Brain (organoid and tissue), 16 donors: ENCODE measurements at places on chromosomes 3 and 15.

DNA sequence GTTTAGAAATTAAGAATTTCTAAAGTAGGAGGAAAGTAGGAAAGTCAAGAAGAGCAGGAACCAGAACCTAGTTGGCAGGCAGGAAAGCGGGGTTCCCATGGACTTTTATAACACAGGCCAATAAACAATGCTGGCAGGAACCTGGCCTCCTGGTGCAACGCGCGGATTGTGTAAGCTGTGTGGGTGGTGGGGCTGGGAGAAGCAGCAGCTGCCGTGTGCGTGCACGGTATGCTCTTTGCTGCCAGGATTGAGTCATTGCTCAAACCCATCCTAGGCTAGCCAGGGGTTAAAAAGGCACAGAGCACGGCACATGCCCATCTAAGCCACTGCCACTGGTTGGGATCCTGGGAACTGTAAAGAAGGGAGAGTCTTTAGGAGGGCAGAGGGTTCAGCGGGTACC is 209.9 kb upstream of the RGMA start:
- DNase-seq = no peak

GRCh38 chr3:72848703-72849081 is 447 bp upstream of the SHQ1 start:
- DNase-seq = no peak

- DNase-seq = no peak
These were observed 65.2 kb upstream of the TNIK start for GRCh38 chr3:171525437-171525836.

GRCh38 chr3:20905210-20905805 is 719.3 kb upstream of the SGO1 start:
- no peak for DNase-seq

GRCh38 chr3:25820366-25820765 is 30.5 kb downstream of the OXSM start:
- DNase-seq = peak; percentile 58

- DNase-seq = no peak
These were observed 82.4 kb upstream of the DLG1 start for GRCh38 chr3:197380786-197381185.

DNA sequence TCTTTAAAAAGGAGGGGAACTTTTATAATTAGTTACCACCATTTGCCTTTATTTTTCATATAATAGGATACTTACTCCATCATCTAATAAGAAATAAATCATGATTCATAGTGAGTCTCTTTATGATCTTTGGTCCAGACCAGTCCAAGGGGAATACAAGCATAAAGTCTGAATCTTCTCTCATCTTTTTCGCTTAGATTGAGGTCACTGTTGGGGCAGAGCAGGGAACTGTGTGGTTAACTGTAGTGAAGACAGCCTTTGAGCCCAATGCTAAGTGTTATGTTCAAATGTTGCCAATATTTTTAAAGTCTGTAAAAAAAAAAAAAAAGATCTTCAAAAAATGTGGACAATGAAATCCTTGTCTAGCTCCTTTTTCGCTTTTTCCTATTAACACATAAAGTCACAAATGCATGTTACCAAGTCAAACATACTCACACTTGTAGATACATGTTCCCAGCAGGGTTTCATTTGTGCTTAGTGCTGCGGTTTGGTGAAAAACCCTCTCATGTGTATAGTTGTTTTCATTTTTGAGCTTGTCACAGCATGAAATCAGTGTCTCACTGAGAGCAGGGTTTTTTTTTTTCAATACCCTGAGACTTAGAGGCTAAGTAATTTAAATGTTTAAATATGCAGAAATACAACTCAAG is 72.1 kb downstream of the EPHA3 start:
- DNase-seq = no peak

DNA sequence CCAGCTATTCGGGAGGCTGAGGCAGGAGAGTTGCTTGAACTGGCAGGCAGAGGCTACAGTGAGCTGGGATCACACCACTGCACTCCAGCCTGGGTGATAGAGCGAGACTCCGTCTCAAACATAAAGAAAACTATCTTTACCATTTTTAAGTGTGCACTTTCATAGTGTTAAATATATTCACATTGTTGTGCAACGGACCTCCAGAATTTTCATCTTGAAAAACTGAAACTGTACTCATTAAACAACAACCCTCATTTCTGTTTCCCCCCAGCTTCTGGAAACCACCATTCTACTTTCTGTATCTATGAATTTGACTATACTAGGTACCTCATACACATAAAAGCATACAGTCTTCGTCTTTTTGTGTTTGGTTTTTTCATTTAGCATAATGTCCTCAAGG is 375.1 kb downstream of the SHQ1 start:
- DNase-seq = no peak

DNA sequence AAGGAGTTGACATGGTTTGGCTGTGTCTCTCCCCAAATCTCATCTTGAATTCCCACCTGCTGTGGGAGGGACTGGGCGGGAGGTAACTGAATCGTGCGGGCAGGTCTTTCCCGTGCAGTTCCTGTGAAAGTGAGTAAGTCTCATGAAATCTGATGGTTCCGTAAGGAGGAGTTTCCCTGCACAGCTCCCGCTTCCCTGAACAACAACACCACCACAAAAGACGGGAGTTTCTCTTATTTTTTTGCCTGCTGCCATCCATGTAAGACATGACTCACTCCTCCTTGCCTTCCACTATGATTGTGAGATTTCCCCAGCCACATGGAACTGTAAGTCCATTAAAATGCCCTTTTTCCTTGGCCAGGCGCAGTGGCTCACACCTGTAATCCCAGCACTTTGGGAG is 22.7 kb downstream of the XXYLT1 start:
- no peak for DNase-seq

- DNase-seq = peak; percentile 84
These were observed 254.9 kb upstream of the TBL1XR1 start for GRCh38 chr3:177451864-177452830.

- no peak for DNase-seq
These were observed 56.9 kb downstream of the LRCH3 start for GRCh38 chr3:197847866-197848401.
